Left renal pelvis (tissue), 4 donors: ENCODE measurements at places on chromosomes 12 and 14. TPM values are rescaled to one million over a fixed set of nuclear protein-coding genes. Genes with fewer than 3 reads are reported as not detected.

PLEKHG7 gene
- polyA plus RNA-seq = not detected

GRCh38 chr12:131836714-131837397 lies 8.7 kb downstream of the MMP17 start:
- no peak for DNase-seq

GRCh38 chr12:54389607-54390175 lies 5.2 kb upstream of the ZNF385A start:
- DNase-seq = no peak

MDGA2 gene
- polyA plus RNA-seq = 2.2 TPM

GRCh38 chr14:100866666-100867630 lies 36.6 kb downstream of the RTL1 start:
- DNase-seq = no peak

TCL1B gene
- 0.38 TPM for polyA plus RNA-seq

GRCh38 chr12:110698171-110698902 lies 9.4 kb upstream of the HVCN1 start:
- DNase-seq = peak; percentile 52
